ENCODE measurements at places on chromosomes 1 and 21.
A peak's percentile ranks its signal among the peaks of the same experiment; 100 is the strongest.

GRCh38 chr1:2632561-2633361 is at the start of gene MMEL1:
Gene MMEL1 (minus strand): TSS chr1:2633016. CDS start chr1:2629484, 3,532 bp downstream.
- DNase-seq = peak; percentile 28

GRCh38 chr1:192809307-192810252 is 741 bp downstream of the RGS2 start:
- DNase-seq = peak; percentile 42

GRCh38 chr1:94611681-94612475 is 70.3 kb upstream of the F3 start:
- no peak for DNase-seq

DNA sequence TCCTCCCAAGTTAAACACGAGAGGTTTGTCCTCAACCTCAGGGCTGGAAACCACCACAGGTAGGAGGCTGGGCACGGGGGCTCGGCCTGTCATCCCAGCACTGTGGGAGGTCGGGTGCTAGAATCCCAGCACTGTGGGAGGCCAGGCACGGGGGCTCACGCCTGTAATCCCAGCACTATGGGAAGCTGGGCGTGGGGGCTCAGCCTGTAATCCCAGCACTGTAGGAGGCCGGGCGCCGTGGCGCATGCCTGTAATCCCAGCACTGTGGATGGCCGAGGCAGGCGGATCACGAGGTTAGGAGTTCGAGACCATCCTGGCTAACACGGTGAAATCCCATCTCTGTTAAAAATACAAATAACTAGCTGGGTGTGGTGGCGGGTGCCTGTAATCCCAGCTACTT is 6.7 kb upstream of the CDK11A start:
- no peak for DNase-seq

DNA sequence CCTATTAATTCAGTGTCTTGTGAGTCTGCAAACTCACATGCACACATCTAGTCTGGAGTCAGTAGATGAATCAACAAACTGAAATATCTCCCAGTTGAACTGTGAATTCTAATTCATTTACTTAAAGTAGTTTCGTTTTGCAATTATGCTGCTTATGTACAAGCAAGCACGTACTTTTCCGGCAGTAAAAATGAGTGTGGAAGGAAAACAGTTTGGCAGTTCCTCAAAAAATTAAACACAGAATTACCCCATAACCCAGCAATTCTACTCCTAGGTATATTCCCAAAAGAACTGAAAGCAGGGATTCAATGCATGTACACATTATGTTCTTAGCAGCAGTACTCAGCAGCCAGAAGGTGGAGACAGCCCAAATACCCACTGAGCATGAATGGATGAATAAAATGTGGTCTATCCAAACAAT is 49.3 kb downstream of the GNB1 start:
- no peak for DNase-seq

GRCh38 chr21:44089001-44089911 is 17.9 kb upstream of the PWP2 start:
- DNase-seq = no peak

GRCh38 chr1:55696891-55697290 is 481.7 kb upstream of the USP24 start:
- no peak for DNase-seq

DNA sequence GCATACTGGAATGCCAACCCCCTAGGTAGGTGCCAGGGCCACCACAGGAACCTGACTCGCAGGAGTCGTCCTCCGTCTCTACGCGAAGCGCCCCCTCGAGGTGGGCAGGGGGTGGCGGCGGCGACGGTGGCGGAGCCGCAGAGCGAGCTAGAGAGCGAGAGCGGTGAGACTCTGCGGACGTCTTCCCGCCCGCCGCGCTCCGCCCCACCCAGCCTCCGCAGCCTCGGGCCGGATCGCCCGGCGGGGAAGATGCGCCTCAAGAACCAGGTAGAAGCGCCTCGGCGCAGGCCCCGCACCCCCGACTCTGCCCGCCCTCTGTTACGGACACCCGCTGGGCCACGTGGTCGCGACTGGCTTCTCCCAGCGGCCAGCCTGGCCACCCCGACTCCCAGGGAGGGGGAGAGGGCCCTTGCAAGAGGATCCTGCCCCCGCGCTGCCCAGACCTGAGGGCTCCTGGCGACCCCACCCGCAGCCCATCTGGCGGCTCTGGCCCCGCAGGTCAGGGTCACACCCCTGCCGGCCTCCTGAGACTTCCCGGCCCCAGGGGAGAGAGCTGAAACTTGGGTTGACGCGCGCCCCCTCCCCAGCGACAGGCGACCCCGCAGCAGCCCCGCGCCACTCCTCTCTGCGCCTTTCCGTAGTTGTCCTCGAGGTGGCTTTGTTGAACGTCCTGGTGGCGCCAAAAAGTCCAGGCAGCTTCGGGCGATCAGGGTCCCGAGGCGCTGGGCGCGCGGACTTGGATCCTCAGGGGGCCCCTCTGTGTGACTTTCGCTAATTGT is 24.4 kb upstream of the AGBL4 start:
- DNase-seq = no peak

- DNase-seq = no peak
Observed at GRCh38 chr1:160467576-160467975, 55.5 kb downstream of the SLAMF6 start.

GRCh38 chr1:76901158-76901767 is 34.0 kb downstream of the ST6GALNAC5 start:
- DNase-seq = peak; percentile 51

DNA sequence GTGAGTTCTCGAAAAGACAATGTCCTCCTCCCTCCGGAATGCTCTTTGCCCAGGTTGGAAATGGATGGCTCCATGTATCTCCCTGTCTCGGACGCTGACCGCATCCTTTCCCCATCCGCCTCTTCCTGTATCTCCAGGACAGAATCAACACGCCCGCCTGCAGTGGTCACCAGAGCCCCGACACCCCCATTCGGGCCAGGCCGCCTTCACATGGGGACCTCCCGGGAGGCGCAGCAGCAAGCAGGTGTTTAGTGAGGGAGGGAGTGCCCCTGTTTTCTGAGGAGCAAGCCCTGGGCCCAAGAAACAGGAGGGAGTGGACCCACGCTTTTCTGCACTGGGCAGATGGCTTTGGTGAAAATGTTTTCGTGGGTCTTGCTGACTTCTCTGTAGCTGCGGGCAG is 83.5 kb upstream of the TTC34 start:
- DNase-seq = no peak

- DNase-seq = no peak
Observed at GRCh38 chr21:28632755-28633408, 359.8 kb downstream of the LTN1 start.

GRCh38 chr1:27605796-27606707 is 2.1 kb upstream of the AHDC1 start:
- peak; percentile 68 for DNase-seq

GRCh38 chr1:81513796-81514354 is 286.9 kb upstream of the ADGRL2 start:
- no peak for DNase-seq

DNA sequence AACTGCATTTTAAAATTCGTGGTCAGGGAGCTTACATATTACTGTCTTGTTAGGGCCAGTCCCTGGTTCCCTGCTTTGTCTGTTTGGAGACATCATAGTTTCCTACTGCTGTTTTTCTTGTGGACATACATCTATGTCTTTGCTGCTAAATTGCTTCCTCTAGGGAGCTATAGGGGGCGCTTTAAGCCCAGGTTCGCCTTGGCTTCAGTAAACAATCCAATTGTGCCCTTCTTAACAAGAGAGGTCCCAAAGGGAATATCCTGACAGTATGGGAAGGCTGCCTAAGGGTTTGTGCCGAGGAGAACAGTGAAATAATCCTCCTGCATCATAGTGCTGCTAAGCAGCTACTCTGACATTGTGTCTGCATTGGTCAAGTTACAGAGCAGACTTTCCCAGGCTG is 112.5 kb downstream of the USH2A start:
- DNase-seq = peak; percentile 51

DNA sequence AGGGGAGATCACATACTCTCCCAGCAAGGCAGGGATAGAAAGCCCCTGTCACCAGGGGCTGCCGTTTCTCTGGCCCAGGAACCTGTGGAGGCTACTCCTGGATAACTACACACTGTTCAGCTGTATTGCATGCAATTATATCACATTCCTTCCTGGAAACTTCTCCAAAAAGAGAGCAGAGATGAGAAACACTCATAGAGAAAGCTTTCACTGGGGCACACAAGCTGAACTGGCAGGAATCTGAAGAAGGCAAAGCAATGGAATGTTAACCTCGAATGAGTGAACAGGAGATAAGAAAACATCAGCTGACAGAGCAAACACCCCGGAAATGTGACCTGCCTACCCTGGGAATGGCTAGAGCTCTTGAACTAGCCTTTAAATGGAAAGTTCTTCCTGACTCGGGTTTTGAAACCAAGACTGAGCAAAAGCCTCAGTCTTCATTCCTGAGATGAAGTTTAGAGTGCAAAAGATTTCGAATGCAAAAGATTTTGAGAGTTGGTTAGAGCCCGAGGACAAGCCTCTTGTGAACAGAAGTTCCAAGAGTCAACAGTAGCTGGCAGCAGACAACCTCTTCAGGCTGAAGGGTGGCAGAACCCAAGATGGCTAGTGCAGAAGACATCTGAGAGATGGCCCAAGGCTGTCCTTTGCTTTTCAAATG is 32.3 kb downstream of the CCN1 start:
- DNase-seq = peak; percentile 60

- DNase-seq = no peak
Observed at GRCh38 chr1:117128323-117129079, 7.0 kb upstream of the TRIM45 start.

DNA sequence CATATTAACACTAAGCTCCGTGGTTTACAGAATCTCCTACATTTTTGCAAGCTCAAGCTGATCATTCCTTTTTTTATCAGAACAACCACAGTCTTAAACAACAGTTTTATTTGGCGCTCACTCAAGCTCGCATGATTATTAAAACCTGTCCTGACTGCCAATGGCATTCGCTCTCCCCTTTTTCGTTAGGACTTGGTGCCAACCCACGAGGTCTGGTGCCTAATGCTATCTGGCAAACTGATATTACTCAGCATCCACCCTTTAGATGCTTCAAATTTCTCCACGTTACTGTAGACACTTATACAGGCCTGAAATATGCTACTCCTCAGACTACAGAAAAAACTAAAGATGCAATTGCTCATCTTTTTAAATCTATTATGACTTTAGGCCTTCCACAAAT is 23.0 kb upstream of the ITLN1 start:
- no peak for DNase-seq

DNA sequence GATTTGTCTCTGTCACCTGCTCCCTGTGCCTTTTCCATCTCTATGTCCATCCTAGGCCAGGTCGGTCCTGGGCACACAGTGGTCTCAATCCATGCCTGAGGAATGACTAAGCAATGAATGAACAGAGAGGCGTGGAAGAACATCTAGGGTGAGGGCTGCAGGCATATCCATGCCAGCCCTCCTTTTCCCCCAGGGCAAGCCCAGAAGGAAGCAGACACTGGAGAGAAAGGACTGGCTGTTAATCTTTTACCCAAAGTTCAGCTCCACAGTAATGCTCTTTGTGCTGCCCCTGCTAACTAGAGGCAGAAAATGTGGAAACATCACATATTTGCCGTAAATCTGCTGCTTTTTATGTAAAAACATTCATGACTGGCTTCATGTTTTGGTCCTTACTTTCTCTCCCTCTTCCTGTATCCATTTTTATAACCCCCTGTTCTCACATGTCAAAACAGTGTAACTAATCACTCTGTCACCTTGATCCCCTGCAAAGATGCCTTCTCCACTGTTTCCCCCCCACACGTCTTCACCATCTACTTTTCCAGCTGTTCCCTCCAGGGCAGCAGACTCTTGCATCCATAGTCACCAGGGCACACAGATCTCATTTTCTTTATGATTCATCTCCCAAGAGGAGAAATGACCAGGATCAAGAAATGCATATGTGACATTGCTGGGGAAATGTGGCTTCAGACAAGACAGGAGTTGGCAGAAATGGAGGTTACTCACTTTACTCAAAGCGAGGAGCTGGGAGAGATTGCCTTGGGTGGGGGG is 166.4 kb upstream of the PROX1 start:
- no peak for DNase-seq

DNA sequence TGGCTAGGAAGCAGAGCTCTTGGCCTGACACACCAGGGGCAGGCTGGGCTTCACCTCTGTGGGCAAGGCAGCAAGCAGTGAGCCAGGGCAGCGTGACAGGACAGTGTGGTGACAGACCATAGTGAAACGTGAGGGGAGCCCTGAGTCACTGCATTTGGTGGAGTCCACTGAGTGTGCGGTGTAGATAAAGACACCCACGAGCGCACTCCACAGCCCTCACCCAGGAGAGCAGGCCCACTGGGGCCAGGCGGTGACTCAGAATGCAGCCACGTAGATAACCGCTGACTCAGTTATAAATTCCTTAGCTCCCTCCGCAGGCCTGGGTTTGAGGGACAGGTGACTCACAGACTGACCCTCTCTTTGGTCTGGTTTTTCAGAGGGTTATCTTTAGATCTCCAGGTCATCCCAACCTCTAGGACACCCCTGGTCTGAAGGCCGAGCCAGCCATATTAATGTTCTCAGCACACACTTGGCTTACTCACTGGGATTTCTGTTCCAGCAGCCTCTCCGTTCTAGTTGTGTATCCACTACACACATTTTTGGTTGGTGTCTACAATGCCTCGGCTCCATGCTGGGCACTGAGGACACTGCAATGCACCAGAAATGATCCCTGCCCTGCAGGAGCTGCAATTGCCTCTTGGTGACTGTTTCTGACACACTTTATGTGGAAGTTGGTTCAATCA is 90.2 kb upstream of the TSPAN2 start:
- DNase-seq = no peak

GRCh38 chr1:172585861-172586260 is 52.9 kb downstream of the SUCO start:
- no peak for DNase-seq

DNA sequence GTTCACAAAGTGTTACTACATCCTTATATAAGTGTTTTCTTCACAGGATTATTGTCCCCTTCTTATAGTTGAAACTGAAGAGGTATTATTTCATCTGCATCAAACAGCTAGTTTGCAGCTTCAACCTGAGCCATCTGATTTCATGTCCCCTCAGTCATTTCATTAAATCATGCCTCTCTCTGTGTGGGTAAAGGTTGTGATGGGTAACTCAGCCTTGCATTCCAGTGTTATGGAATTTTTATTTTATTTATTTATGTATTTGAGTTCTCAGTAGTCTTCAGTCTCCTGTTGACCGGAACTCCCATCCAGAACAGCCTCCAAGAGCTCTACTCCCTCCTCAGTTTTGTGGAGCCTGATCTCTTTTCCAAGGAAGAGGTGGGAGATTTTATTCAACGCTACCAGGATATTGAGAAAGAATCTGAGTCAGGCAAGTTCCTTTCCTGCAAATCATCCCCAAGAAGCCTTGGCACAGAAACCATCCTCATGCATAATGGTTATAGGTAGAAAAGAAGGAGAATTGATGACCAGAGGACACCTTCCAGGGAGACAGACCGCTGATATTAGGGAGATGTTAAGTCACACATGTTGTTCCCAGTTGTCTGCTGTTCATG is 21.8 kb downstream of the CHD1L start:
- DNase-seq = no peak

DNA sequence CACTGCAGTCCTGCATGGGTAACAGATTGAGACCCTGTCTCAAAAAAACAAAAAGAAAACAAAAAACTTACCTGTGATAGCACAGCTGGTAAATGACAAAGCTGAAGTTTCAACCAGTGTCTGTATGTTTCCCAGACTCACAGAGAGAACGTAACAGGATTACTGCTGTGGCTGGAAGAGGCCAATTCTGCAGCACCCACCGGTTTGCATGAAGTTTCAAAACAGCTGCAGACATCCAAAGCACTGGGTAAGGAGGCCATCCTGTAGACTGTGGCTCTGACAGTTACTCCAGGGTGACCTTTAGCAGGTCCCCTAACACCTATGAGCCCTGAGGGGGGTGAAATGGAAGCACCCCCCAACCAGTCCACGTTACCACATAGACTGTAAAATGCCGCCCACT is 7.5 kb downstream of the ID3 start:
- DNase-seq = no peak
